ENCODE measurements at places on chromosomes 5 and 9.

DNA sequence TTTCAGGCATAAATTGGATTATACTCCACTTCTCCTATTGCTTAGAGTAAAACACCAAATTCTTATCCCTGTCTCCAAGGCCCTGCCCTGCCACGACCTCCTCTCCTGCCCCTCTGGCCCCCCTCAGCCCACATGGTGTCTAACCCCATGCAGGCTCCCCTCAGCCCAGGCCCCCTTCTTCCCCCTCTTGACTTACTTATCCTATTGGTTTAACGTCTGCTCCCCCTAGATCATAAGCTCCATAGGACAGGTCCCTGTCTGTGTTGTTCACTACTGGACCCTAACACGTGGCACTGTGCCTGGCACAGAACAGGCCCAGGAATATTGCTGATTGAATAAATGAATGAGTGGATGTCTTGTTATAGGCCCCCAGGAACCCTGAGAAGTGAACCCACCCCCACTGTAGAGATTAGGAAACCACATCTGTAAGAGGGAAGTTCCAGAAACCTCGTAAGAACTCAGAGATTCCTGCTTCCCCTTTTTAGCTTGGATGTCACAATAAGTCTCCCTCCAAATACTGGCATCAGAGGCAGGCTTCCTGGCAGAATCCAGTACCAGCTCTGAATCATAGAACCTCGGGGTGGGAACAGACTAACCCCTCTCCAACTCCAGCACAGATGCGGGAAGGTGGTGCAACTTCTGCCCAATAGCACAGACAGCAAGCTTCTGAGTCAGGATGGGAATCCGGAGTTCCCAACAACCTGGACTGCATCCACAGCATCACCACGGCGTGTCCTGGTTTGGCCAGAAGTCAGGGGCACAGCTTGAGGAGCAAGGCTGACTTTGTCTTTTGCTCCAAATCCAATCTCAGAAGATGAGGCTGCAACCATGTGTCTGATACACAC is 31.5 kb downstream of the HRH2 start:
- ATAC-seq: no peak

- ATAC-seq: no peak
These were observed 10.8 kb downstream of the MAPKAP1 start for GRCh38 chr9:125696106-125696647.

- peak; percentile 46 for ATAC-seq
These were observed 34.7 kb downstream of the LHX3 start for GRCh38 chr9:136170006-136170901.

- no peak for ATAC-seq
These were observed 14.7 kb downstream of the MTMR12 start for GRCh38 chr5:32298059-32298415.

GRCh38 chr9:95142315-95142714 is 175.2 kb downstream of the FANCC start:
- no peak for ATAC-seq

GRCh38 chr9:121725008-121725775 is 73.8 kb downstream of the DAB2IP start:
- no peak for ATAC-seq

DNA sequence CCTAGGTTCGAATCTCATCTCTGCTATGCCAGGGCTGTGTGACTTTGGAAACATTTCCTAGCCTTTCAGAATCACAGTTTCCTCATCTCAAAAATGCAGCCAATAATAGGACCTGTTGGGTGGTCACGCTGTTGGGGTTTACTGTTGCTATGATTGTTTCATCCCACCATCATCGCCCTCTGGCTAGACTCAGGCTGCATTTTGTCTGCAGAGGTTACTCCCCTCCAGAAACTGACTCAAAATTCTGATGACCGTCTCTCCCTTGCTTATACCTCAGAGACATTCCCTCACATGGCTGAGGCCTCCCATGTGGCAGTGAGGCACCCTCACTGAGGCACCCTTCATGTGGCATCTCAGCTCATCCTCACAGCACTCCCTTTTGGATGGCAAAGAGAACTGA is 61.6 kb downstream of the COL27A1 start:
- no peak for ATAC-seq

GRCh38 chr5:139397921-139398320 is 3.0 kb upstream of the PROB1 start:
- no peak for ATAC-seq

Data from activated CD4-positive, CD25-positive, alpha-beta regulatory T cell treated with anti-CD3 and anti-CD28 coated beads, Interleukin-2, amount 50 U/mL, for 24 hours (primary cell).